ENCODE measurements at places on chromosomes 3 and 15.

DNA sequence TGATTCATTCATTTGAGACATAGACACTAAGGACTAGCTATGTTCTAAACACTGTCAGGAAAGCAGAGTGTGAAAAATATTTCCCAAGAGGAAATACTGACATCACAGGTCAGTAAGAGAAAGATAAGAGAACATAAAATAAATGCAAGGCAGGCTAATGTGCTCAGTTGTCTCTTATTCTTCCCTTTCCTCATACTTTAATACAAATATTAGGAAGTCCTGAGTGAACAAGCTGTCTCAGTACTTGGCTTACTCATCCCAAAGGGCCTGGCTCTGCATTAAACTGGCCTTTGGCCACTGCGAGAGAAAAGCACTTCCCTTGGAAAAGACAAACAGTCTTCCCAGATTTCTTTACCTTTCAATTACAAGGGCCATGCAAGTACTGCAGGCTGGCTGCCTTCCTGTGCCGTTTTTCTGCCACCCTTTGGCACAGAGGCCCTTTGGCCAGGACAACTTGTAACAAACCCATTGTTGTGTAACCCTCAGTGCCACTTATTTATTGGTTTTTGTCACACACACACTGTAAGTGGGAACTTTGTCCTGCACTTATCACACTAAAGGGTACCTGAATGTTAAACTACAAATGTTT is 31.7 kb downstream of the EDC3 start:
- no peak for DNase-seq

DNA sequence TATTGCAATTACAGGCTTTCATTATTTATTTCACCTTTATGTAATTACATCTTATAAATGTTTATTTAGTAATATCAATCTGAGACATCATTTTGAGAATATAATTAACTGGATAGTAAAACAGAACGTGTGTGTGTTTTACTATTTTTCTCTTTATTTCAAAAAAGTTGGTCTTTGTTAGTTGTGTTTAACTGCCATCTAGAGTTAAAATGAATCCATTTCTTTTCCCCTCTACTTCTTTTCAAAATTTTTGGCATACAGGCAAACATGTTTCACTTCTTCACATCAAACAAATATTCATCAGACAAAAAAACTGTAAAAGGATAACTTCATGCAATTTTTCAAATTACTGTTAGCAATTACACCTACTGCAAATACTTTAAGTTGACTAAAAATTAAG is 61.1 kb downstream of the FEZF2 start:
- no peak for DNase-seq

DNA sequence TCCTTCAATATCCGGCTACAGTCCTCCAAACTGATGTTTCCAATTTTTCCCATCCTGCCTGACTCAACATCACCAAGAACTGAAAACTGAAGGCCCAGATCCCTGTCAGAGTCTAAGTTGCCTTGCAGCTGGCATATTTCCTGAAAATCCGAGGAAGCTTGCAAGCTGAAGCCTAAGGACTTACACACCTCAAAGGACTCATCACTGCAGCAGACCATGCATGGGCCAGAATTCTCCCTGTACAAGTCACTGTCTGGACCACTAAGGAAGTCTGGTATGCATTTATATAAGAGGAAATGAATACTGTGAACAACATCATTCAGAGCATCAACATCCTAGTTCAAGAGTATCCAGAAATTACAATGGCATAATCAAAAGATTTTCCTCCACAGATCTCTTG is 548.8 kb upstream of the MDFIC2 start:
- DNase-seq: no peak

DNA sequence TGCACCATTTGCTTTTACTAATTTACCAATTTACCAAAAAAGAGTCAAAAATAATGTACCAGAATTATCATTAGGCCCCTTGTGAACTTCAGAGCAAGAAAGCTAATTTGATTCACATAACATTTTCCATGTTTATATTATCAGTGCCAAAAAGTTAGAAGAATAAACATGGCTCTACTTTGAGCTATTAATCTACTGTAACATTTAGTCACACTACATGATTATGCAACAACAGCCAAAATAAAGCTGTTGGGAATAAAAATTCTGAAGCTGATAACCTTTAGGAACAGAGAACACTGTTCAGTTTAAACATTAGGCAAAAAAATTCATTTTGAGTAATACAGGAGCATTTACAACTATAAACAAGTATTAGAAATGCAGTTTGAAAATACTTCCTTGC is 63.6 kb downstream of the PROS1 start:
- no peak for DNase-seq

Measured in endodermal cell (in vitro differentiated cells).